ENCODE measurements at places on chromosomes 12 and 14. TPM values are rescaled to one million over a fixed set of nuclear protein-coding genes. Genes with fewer than 3 reads are reported as not detected.

- DNase-seq, result no peak
- H3K36me3 ChIP-seq, result peaks cover 3% of the 10 kb centered on the region
Observed at GRCh38 chr12:107526555-107527180, 158.9 kb upstream of the PWP1 start.

- DNase-seq, result peak; percentile 47
- H3K36me3 ChIP-seq, result peaks cover 1% of the 10 kb centered on the region
- H3K27ac ChIP-seq, result no peak overlapping the region
- H3K4me3 ChIP-seq, result no peak overlapping the region
- no peaks in the 10 kb centered on the region for H3K27me3 ChIP-seq
Observed at GRCh38 chr14:101960225-101960624, 4.1 kb upstream of the DYNC1H1 start.

DNA sequence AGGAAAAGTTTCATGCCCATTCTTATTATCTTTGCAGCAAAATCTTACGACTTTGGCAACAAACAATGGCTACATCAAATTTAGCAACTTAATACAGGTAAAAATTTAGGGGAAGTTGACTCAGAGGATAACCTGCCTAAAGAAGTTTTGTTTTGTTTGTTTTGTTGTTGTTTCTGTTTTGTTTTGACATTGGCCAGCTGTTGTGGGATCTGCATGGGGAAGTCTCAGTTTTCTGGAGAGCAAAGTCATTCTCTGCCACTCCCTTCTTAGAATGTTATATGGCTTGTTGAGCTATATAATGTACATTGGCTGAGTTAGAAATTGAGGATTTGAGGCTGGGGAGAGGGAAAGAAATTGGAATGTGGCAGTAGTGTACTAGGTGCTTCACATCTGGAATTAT is 109.5 kb downstream of the NT5DC3 start:
- no peaks in the 10 kb centered on the region for H3K4me1 ChIP-seq
- DNase-seq, result no peak
- H3K27me3 ChIP-seq, result peaks cover 19% of the 10 kb centered on the region
- peaks cover 2% of the 10 kb centered on the region for H3K36me3 ChIP-seq
- no peak overlapping the region for H3K27ac ChIP-seq

GRCh38 chr14:65057695-65058094 is 44.6 kb downstream of the MAX start:
- peak overlapping the region; percentile 60 for H3K27ac ChIP-seq
- no peaks in the 10 kb centered on the region for H3K27me3 ChIP-seq
- H3K36me3 ChIP-seq, result peaks cover 5% of the 10 kb centered on the region
- no peak overlapping the region for H3K4me3 ChIP-seq
- H3K4me1 ChIP-seq, result no peaks in the 10 kb centered on the region

- H3K4me3 ChIP-seq, result no peak overlapping the region
- DNase-seq, result no peak
- H3K36me3 ChIP-seq, result peaks cover 7% of the 10 kb centered on the region
- H3K27ac ChIP-seq, result no peak overlapping the region
- no peaks in the 10 kb centered on the region for H3K4me1 ChIP-seq
Observed at GRCh38 chr12:34387711-34388635, 365.7 kb downstream of the ALG10 start.

- no peaks in the 10 kb centered on the region for H3K4me1 ChIP-seq
- no peak for DNase-seq
- H3K36me3 ChIP-seq, result no peaks in the 10 kb centered on the region
- H3K27ac ChIP-seq, result no peak overlapping the region
- no peaks in the 10 kb centered on the region for H3K27me3 ChIP-seq
- no peak overlapping the region for H3K4me3 ChIP-seq
Observed at GRCh38 chr12:52769946-52770345, 7.2 kb downstream of the KRT76 start.

GRCh38 chr12:15088105-15088504 is 115.3 kb downstream of the PDE6H start:
- H3K4me3 ChIP-seq, result no peak overlapping the region
- H3K27ac ChIP-seq, result no peak overlapping the region
- no peaks in the 10 kb centered on the region for H3K36me3 ChIP-seq
- peaks cover 6% of the 10 kb centered on the region for H3K27me3 ChIP-seq
- H3K4me1 ChIP-seq, result peaks cover 4% of the 10 kb centered on the region
- no peak for DNase-seq

- H3K27me3 ChIP-seq, result no peaks in the 10 kb centered on the region
- no peaks in the 10 kb centered on the region for H3K36me3 ChIP-seq
- DNase-seq, result no peak
- no peak overlapping the region for H3K4me3 ChIP-seq
Observed at GRCh38 chr14:103746701-103747100, 31.1 kb downstream of the ZFYVE21 start.

- H3K27me3 ChIP-seq, result no peaks in the 10 kb centered on the region
- H3K4me3 ChIP-seq, result peak overlapping the region; percentile 57
- no peaks in the 10 kb centered on the region for H3K36me3 ChIP-seq
- peaks cover 55% of the 10 kb centered on the region for H3K4me1 ChIP-seq
- H3K27ac ChIP-seq, result peak overlapping the region; percentile 58
- no peak for DNase-seq
Observed at GRCh38 chr12:45232146-45232755, 16.4 kb downstream of the ANO6 start.

GRCh38 chr14:61428261-61428660 is 106.9 kb downstream of the PRKCH start:
- no peaks in the 10 kb centered on the region for H3K27me3 ChIP-seq
- peak overlapping the region; percentile 78 for H3K27ac ChIP-seq
- H3K36me3 ChIP-seq, result peaks cover 15% of the 10 kb centered on the region
- no peak for DNase-seq
- no peak overlapping the region for H3K4me3 ChIP-seq

DNA sequence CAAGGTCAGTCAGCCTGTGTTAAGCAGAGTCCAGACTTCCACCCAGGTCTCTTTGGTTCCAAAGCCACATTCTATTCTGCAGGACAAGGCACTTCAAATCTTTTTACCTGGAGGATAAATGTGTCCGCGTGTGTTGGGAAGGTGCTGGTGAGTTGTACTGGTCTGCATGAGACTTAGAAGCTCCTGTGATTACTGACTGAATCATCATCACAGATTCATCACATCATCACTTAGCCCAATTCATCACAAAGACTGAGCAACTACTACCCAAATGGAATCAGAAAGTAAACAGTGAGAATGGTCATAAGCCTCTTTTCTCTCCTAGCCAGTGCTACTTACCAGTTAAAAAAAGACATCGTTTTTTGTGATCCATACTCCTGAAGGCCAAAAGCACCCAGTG is 5.3 kb downstream of the SLC15A5 start:
- no peaks in the 10 kb centered on the region for H3K4me1 ChIP-seq
- H3K27me3 ChIP-seq, result no peaks in the 10 kb centered on the region

- H3K27me3 ChIP-seq, result no peaks in the 10 kb centered on the region
- H3K27ac ChIP-seq, result no peak overlapping the region
- DNase-seq, result no peak
- no peaks in the 10 kb centered on the region for H3K4me1 ChIP-seq
- no peaks in the 10 kb centered on the region for H3K36me3 ChIP-seq
- no peak overlapping the region for H3K4me3 ChIP-seq
Observed at GRCh38 chr14:104576232-104576969, 3.2 kb upstream of the C14orf180 start.

- no peaks in the 10 kb centered on the region for H3K27me3 ChIP-seq
- DNase-seq, result no peak
- H3K4me1 ChIP-seq, result peaks cover 59% of the 10 kb centered on the region
- peaks cover 5% of the 10 kb centered on the region for H3K36me3 ChIP-seq
- peak overlapping the region; percentile 99 for H3K27ac ChIP-seq
Observed at GRCh38 chr12:92927436-92928281, 1.4 kb downstream of the EEA1 start.

DNA sequence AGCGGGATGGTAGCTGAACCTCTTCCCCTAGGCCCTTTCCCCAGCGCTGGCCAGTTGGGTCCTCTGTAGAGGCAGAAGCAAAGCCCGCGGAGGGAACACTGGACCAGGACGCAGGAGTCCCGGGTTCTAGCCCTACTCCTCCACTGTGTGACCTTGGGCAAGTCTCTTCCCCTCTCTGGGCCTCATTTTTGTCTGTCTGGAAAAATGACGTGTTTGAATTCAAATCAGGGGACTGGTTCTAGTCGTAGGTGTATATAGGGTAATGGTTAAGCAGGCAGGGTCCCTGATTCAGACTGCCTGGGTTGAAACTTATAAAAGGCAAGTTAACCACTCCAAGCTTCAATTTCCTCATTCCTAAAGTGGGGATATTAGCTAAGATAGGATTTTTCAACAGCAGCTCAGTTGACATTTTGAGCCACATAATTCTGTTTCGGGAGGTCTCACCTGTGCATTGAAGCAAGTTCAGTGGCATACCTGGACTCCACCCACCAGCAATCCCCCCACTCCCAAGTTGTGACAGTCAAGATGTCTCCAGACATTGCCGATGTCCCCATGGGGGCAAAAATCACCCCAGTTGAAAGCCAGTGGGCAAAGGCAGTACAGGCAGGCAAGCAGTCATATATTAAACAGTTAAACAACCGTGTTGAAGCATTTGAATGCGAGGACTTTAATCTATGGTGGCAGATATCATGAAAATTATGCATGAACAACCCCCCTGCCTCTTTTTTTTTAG is 899 bp downstream of the TPCN1 start:
- DNase-seq, result no peak
- H3K4me1 ChIP-seq, result peaks cover 42% of the 10 kb centered on the region
- H3K4me3 ChIP-seq, result peak overlapping the region; percentile 91
- H3K27me3 ChIP-seq, result no peaks in the 10 kb centered on the region

DNA sequence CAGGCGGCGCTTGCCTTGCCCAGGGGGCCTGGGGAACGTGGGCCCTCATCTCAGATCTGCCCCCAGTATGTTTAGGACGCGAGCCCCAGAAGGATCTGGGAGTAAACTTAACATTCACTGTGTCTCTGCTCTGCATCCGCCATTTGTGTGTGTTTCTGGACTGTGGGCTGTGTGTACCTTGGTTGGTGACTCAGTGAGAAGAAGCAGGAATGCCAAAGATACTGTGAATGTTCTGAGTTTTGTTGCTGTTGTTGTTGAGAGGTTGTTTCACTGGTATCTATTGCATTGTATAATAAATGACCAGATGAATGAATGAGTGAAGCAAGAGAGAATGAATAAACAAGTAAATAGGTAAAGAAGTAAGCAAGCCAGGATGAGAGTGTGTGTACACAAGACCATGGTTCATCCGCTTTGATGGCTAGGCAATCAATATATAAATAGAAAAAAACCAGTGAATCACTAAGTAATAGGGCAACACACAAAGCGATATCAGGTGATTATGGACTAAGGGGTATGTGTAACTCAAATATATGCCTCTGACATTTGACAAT is 20.5 kb downstream of the MEG3 start:
- H3K4me1 ChIP-seq, result peaks cover 4% of the 10 kb centered on the region
- H3K36me3 ChIP-seq, result no peaks in the 10 kb centered on the region
- no peak overlapping the region for H3K27ac ChIP-seq
- no peak for DNase-seq
- no peak overlapping the region for H3K4me3 ChIP-seq

DNA sequence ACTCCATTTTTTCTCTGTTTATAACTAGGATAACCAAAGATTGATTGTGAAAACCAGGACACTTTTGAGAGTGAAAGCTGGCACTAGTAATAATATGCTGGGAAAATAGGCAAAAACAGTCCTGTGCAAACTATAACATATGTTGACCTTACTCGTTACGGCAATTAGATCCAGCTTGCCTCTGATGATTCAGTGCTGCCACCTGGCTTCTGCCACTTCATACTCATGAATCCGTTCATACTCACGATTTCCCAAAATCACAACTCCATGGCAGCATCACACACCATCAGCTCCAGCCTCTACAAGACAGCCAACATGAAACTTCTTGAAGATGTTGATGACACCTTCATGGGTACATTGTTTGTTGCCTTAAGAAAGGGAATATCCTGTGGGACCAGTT is 49.1 kb upstream of the CAND1 start:
- H3K36me3 ChIP-seq, result no peaks in the 10 kb centered on the region
- H3K4me3 ChIP-seq, result no peak overlapping the region

- H3K4me3 ChIP-seq, result no peak overlapping the region
- no peak for DNase-seq
- no peaks in the 10 kb centered on the region for H3K4me1 ChIP-seq
Observed at GRCh38 chr12:46946137-46946536, 120.3 kb upstream of the SLC38A4 start.

DNA sequence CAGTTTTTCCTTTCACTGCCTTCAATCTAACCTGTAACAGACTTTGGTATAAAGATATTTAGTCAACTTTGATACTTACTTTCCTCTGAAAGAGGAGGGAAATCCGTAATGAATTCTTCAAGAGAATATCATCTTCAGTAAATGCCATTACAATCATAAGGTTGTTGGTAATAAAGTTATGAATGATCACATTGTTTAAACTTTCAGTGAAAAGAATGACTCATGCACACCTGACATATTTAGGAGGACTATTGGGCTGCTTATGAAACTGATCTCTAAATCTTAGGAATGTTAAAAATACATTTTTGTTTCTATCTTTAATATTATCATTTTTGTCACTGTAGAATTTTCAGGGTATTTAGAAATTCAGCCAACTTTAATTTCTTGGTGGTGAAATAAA is 474.7 kb downstream of the SLC16A7 start:
- no peaks in the 10 kb centered on the region for H3K27me3 ChIP-seq
- no peak overlapping the region for H3K27ac ChIP-seq
- no peaks in the 10 kb centered on the region for H3K36me3 ChIP-seq
- DNase-seq, result no peak
- H3K4me3 ChIP-seq, result no peak overlapping the region

GRCh38 chr14:63603749-63604277 is 37.9 kb downstream of the WDR89 start:
- H3K4me1 ChIP-seq, result no peaks in the 10 kb centered on the region
- peaks cover 10% of the 10 kb centered on the region for H3K36me3 ChIP-seq
- no peak overlapping the region for H3K4me3 ChIP-seq
- H3K27ac ChIP-seq, result no peak overlapping the region
- no peaks in the 10 kb centered on the region for H3K27me3 ChIP-seq

DNA sequence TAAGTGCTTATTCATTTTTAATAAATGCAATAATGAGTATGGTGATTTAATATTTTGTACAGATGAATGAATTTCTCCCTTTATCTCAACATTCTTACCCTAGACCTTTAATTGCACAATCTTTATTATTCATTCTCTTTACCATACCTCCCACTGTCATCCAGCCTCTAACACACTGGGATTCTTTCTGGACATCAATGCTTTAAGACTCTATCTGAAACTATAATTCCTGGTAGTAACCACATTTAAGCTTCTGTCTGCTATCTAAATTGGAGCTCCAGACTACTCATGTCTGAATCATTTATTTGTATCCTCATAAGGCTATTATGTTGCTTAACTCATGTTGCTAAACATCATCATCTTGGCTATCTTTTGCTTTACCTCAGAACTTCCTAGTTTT is 270.2 kb downstream of the ALG10B start:
- H3K4me1 ChIP-seq, result no peaks in the 10 kb centered on the region
- no peak overlapping the region for H3K27ac ChIP-seq
- H3K27me3 ChIP-seq, result no peaks in the 10 kb centered on the region
- no peaks in the 10 kb centered on the region for H3K36me3 ChIP-seq

LPAR5 gene
- 8.9 TPM for total RNA-seq

PRIM1 gene
- total RNA-seq, result 96.4 TPM

PRPF40B gene
- total RNA-seq, result 8.5 TPM

C1R gene
- 6.4 TPM for total RNA-seq

HHIPL1 gene
- 0.58 TPM for total RNA-seq

RFLNA gene
- total RNA-seq, result not detected
